Keratinocyte (primary cell): ENCODE measurements at places on chromosomes 2 and 18.

DNA sequence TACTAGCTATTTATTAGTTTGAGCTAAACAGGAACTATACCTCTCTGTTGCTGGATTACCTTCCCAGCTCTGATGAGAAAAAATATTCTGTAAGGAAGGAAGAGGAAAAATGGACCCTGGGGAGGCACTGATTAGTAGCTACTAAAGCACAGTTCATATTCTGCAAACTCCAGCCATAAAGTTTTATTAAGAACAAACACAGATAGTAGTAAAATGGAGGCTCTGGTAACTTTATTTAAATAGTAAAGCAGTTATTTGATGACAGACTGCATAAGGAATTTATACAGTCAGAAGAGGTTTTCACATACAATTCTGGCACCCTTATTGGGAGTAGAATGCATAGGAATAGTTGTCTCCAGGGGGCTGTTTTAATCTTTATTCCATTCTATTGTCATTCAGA lies 84.1 kb downstream of the XIRP2 start:
- DNase-seq: no peak

DNA sequence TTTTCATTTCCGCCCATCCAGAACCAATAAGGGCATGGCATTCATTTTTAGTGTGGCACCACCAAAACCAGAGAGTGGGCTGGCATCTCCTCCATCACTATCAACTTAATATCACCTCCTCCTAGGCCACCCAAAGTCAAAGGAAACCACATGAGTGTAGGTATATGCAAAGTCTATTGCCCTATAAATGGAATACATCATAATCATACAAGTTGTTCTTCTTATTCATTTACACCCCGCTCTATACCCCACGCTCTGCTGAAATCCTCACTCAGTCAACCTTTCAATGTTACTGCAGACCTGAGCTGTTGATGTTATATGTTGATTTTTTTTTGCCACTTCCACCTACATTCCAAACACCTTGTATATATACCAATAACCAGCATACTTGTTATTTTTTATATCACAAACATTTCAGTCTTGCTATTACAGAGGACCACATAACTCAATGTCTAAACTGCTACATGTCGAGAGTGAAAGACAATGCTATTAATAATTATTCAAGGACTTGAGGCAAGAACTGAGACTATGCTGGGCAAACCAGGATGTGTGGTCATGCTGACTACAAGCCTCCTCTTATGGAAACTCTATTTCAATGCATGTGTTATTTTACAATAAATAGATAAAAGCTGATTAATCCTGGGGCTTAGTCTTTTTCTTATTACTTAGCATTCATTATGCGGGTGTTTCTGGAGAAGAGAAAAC lies 466.5 kb upstream of the ID2 start:
- no peak for DNase-seq

GRCh38 chr2:181308766-181309515 lies 148.2 kb upstream of the ITGA4 start:
- no peak for DNase-seq

DNA sequence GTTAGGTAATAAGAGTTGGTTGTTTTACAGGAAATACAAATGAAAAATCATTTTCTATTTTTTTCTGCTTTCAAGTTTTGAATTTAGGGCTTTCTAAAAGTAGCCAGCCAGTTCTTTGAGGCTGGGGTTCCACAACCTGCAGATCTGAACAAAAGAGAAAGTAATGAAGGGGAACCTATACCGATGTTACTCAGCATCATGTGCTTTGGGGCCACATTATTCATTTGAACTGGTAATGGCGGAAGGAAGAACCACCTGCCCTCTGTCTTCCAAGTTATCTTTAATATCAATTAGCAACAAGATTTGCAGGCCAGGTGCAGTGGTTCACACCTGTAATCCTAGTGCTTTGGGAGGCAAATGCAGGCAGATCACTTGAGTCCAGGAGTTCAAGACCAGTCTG lies 12.9 kb upstream of the MRO start:
- no peak for DNase-seq

GRCh38 chr18:55307505-55307904 lies 280.5 kb downstream of the TCF4 start:
- DNase-seq: no peak

GRCh38 chr2:113755835-113756354 lies 547 bp downstream of the SLC35F5 start:
- no peak for DNase-seq

- DNase-seq: no peak
Measured at GRCh38 chr2:230650585-230651137, 62.0 kb upstream of the CAB39 start.
